ENCODE measurements at places on chromosomes 7 and 10. TPM values are rescaled to one million over a fixed set of nuclear protein-coding genes. Genes with fewer than 3 reads are reported as not detected.

The SYT15 gene
- 0.79 TPM for total RNA-seq

DNA sequence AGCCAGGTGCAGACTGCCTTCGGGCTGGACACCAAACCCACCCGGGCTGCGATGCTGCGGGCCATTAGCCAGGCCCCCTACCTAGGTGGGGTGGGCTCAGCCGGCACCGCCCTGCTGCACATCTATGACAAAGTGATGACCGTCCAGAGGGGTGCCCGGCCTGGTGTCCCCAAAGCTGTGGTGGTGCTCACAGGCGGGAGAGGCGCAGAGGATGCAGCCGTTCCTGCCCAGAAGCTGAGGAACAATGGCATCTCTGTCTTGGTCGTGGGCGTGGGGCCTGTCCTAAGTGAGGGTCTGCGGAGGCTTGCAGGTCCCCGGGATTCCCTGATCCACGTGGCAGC, 50.0 kb downstream of the VWA2 start:
- DNase-seq, result no peak

DNA sequence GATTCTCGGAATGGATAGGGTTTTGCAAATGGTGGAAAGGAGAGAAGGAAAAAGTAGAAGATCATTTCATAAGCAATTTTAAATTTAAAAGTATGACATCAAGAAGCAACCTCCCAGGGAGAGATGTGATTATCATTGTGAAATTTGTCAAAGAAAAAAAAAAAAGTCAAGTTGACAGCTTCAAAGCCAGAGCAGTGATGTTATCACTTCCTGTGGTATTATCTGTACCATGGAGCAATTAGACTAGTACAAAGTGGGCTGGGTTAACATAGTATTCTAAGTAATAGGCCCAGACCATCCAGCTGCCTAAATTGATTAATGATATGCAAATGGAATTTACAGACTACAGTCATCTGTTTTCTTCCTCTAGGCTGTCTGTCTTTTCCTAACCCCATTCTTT, 84.0 kb upstream of the NPY start:
- no peak for DNase-seq

DNA sequence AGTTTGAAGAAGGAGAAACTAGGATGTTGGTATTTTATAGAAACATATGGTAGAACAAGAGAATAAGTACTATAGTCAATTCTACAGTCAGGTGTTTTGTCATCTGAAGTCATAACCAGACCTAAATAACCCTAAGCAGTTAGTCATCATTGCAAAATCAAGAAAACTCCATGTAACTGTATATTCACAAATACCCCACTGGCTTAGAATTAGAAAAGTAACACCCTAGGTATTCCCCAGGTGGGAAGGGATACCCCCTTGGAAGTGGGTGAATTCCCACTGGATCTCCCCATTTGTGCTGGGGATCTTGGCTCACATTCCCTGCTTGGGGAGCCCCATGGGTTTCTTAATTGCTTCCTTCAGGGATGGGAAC, 45.9 kb upstream of the ITGB8 start:
- DNase-seq, result no peak

DNA sequence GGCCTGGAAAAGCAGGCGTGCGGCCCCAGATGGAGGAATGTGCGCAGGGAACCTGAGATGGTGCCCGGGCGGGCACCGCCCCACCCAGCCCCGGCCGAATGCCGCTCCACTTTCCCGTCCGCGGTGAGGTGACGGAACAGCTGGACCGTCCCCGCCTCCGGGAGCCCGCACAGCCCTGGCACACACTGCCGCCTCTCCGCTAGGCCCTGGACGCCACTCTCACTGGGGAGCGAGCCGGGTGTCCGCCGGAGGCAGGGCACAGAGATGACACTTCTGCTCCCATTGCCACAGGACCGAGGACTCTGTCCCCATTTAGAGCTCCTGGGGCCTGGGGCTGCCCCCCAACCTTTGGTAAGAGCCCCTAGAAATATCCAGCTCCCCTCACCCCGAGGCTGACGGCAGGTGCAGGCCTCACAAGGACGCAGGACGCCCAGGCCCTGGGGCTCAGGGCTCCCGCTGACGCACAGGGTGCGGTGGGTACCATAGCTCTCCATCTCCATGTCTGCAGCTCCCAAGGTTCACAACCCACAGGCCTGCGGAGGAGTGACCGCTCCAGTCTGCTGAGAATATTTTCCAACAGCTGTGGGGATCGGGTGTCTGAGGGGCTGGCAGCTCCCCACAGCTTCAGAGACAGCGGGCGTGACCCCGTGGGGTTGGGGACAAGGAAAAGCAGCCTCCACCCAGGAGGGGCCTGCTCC, 52.2 kb upstream of the PDGFA start:
- no peak for DNase-seq

DNA sequence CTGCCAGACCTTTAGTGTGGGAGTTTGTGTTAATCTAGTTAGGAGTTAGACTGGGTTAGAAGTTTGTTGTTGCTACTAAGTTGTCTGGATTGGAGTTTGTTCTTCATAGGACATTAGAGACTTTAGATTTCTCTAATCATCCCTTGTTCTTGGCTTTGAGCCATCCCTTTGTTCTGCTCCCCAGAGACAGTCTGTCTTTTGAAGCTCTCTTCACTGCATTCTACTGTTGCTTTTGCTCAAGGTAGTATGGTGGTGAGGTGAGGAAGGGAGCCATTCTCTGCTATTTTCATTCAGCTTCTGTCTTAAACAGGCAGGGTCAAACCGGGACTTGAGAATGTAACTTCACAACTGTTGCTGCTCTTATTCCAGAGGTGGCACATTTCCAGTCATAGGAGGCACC, 10.4 kb upstream of the TARP start:
- DNase-seq, result peak; percentile 21

The FAS gene
- 10.7 TPM for total RNA-seq

DNA sequence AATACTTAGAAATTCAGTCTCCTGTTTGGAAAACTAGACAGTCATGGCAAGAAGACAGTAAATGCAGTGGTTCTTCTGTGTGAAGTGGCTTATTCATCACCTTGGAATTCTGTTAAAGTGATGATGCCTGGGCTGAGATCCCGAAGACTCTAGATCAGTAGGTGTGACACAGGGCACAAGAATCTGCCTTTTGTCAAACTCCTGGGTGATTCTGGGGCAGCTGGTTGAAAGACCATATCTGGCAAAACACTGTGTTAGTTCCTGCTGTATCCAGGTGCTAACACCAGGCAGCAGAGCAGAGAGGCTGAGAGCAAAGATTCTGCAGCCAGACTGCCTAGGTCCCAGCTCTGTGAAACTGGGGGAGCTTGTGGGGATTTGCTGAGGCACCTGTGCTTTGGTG, 26.5 kb downstream of the MRC1 start:
- DNase-seq, result peak; percentile 41

The RASA4B gene
- total RNA-seq, result 1.4 TPM

GRCh38 chr7:105011831-105012502, 2.0 kb upstream of the KMT2E start:
- peak; percentile 28 for DNase-seq
